ENCODE measurements at places on chromosomes 1 and 21.

DNA sequence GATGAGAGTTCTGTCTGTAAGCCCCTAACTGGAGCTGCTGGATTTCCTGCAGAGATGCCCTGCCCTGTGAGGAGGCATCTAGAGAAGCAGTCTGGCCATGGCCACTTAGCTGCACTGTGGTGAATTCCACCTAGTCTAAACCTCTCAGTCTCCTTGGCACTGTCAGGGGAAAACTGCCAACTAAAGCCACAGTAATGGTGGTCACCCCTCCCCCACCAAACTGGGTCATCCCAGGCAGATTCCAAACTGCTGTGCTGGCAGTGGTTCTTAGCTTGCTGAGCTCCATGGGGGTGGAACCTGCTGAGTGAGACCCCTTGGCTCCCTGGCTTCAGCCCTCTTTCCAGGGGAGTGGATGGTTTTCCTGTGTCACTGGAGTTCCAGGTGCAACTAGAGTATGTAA, 740.6 kb downstream of the RWDD3 start:
- DNase-seq: no peak

- no peak for DNase-seq
These were observed 254.8 kb upstream of the VAMP3 start for GRCh38 chr1:7516341-7516740.

DNA sequence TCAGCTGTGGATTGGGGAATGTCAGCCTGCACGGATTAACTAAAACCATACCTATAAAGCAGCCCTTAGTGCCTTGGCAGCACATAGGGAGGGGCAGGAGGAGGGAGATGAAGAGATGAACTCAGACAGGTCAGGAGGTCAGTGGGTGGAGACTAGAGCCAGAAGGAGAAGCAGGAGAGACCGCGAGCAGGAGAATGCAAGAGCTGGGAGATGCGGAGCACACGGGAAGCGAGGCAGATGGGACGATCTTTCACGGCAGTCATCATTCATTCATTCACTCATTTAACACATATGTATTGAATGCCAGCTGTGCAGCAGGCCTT, 41.9 kb downstream of the NEK2 start:
- DNase-seq: no peak

GRCh38 chr1:100230765-100231164, 18.9 kb downstream of the DBT start:
- DNase-seq: no peak

DNA sequence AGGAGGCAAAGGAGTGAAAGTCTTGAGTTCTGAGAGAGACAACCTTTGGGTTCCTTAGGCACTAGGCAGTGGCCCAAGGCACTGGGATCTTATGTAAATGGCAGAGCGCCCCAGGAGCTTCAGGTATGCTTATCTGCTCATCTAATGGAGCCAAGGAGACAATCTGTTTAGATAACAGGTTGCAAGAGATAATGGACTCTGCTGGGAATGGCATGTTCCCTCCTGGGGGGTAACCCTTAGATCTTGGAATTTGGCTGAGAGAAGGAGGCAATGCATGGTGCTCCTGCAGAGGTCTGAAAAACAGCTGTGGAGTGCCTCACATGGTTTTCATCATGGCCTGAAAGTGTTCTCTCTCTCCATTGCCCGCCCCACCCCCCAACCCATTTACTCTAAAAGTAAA, 44.1 kb upstream of the WLS start:
- no peak for DNase-seq

GRCh38 chr21:26391166-26391565, 181.9 kb downstream of the CYYR1 start:
- DNase-seq: no peak

DNA sequence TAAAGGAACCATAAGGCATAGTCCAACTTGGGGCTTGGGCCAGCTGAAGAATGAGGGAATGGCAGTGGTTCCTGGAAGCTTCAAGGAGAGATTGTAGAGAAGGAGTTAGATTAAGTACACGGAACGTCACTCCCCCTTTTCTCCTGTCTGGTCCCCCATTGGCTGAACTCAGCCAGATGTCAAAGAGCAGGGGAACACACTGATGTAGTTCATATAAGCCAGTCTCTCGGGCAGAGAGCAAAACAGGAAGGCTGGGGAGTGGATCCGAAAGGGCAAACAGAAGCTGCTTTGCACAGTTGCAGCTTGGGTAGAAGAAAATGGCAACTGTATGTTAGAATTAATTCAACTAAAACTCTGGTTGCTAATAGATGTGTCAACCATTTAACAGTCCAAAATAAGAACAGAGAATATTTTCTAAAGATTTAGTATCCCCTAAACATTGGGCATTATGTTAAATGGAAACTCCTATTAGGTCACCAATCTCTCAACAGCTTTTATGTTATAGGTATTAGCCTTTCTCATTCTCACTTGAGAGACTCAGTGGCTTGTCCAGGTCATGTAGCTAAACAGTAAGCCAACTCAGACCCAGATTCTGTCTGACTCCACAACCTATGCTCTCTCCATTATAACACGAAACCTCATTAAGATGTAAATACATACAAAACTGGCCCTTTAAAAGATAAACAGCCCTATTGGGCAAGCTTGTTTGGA, 600.7 kb upstream of the USP24 start:
- DNase-seq: peak; percentile 26

DNA sequence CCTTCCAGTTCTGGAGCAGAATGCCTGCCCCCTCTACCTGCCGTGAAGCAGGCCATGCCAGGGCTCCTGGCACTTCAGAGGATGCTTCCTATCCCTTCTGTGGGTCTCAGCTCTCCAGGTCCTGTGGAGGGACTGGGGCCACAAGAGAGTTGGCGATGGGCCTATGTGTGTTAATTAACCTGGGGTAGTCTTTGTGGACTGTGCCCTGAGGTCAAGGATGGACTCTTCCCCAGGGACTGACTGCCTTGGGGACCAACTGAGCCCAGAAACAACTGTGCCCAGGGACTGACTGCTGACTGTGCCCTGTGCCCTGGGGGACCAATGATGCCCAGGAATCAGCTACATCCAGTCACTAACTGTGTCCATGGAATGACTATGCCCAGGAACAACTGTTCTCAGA, 37.5 kb upstream of the POU3F1 start:
- no peak for DNase-seq

GRCh38 chr1:3062616-3063378, 6.2 kb upstream of the PRDM16 start:
- DNase-seq: no peak

GRCh38 chr1:241465673-241466072, 53.9 kb downstream of the FH start:
- no peak for DNase-seq

GRCh38 chr1:170866646-170867045, 68.7 kb upstream of the MROH9 start:
- no peak for DNase-seq

- DNase-seq: no peak
These were observed 47.3 kb downstream of the SELENOF start for GRCh38 chr1:86866665-86867064.

DNA sequence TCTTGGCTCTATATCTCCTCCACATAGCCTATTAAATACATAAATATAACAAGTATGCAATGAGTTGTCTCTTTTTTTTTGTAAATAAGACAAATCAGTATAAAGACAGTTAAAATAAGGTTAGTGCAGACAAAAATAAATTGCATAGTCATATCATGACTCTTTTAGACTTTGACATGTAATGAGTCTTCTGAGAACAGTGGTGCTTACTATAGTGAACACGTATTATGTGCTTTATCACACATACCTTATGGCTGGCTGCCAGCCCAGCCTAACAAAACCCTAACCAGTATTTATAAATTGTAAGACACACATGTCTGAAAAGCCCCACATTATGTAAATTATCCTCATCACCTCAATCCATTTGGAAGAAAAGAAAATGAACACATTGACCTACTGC, 29.1 kb upstream of the F13B start:
- DNase-seq: no peak

GRCh38 chr1:183537405-183537804, 52.9 kb downstream of the NCF2 start:
- DNase-seq: no peak

- DNase-seq: no peak
These were observed 353.7 kb upstream of the ESRRG start for GRCh38 chr1:217076902-217077301.

GRCh38 chr1:50157306-50157941, 48.7 kb downstream of the ELAVL4 start:
- no peak for DNase-seq

GRCh38 chr21:44790368-44790767, 11.3 kb downstream of the UBE2G2 start:
- DNase-seq: no peak

DNA sequence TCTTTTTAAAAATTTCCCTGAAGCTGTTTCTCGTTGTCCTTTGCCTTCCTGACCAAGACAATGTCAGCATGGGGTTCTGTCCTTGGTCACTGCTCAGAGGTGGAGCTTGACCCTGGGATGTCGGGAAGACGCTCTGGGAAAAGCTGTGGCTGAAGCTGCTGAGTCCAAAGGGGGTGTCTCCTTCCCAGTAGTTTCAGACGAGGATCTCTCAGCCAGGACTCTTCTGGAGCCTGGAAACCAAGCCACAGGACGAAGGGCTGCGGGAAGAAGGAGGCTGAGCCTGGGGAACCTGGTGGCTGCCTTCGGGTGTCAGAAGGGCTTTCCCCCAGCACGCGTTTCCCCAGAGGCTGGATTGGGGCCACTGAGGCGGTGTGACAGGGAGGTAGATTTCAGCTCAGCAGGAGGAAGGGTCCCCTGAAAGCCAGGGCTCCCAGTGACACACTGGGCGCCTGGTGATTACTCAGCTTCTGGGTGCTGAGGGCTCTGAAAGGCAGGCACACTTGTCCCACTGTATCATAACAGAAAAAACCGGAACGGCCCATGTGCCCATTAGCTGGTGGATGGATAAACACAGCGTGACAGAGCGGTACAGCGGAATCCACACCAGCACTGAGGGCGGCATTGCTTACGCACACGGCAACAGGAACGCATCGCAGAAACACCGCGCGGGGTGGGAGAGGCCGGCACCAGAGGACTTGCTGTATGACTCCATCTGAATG, 5.0 kb upstream of the KRTAP12-1 start:
- DNase-seq: no peak

- DNase-seq: no peak
These were observed 593 bp downstream of the C8A start for GRCh38 chr1:56855190-56855589.

DNA sequence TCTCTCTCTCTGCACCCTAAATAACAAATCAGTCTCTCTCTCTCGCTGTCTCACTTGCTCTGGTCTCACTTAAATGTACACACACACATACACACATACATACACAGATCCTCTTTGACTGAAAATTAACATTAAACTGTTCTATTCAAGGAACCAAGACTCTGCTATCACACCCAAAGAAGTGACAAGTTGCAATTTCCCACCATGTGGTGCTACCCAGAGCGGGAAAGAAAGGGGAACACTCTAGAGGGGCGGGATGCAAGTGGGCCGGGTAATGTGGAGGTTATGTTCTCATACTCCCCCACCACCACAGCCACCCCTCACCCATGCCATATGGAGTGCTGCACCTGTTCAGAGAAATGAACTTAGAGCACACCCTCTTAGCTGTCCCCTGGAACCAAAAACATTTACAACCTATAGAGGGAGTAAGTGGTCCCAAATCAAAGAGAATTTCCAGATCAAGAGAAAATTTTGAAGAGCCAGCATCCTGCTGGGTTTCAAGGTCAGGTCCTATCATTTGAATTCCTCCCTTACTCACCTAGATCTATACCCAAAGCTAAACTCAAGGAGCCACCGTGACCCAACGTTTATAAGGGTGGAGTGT, 319.4 kb downstream of the BRINP2 start:
- no peak for DNase-seq

- DNase-seq: no peak
These were observed 2.2 kb upstream of the ARHGAP30 start for GRCh38 chr1:161071886-161072371.

DNA sequence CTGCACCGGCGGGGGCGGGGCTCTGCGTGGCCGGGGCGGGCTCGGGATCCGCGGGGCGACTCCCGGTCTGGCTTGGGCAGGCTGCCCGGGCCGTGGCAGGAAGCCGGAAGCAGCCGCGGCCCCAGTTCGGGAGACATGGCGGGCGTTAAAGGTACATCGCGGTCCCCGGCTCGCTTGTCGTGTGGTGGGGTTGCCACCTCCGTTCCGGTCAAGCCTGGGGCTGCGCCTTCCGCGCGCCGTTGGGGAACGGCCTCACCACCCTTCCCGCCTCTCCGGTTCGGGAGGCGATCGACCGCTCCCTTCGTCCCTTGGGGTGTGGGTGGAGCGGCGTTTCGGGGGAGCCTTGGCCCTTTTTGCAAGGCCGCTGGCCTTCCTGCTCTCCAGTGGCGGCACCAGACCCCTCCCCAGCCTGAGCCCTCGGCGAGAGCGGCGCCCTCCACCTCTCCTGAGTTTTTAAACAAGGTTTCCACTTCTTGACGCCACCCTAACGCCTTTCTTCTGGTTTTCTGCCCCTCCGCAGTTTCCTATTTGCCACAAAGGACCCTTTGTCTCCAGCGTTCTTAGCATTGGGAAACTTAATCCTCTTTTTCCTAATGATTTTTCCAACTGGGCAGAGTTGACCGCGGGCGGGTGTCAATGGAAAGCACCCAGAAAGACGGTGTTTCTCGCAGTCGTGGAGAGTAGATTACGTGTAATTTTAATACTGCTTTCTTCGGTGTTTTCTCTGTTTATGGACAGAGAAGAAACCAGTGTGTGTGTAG, at the start of the genes LEPR and LEPROT:
LEPR (plus strand) TSS at position 79 of the 761 bp plus-strand sequence. CDS start 144,898 bp downstream, outside the sequence.
LEPROT (plus strand) TSS at position 79 of the 761 bp plus-strand sequence; CDS start at position 136, 57 bp downstream.
- DNase-seq: no peak

GRCh38 chr1:53379662-53380002, 51.8 kb upstream of the LRP8 start:
- DNase-seq: no peak

DNA sequence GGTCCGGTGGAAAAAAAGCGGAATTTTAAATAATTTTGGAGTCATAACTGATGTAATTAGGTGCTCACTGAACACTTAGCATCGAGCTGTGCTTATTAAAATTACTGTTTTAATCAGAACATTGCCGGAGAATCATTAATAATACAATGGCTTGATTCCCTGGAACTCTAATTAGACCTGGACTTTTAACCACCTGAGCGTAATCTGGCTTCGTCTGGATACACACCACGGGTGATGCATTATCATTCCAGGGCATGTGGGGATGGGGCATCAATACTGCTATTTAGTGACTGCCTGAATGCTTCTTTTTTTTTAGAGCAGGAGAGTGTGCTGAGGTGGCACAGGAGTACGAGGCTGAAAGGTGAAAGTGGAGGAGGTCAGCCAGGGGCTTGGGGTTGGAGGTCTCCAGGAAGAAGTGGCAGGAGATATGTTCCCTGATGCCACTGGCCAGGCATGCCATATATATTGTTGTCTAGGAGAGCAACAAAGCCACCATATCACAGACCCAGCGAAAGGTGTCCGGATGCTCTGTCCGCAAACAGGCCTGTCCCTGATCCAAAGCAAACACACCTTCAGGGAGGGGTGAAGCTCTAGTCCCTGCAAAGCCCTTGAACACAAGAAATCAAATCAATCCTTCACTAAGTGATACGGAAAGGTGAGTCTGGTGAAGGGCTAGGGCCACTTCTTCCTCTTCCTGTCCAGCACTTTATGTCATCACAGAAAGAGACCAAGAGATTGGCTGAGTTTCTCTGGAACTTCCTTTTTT, 125.2 kb downstream of the PLXNA2 start:
- DNase-seq: no peak

DNA sequence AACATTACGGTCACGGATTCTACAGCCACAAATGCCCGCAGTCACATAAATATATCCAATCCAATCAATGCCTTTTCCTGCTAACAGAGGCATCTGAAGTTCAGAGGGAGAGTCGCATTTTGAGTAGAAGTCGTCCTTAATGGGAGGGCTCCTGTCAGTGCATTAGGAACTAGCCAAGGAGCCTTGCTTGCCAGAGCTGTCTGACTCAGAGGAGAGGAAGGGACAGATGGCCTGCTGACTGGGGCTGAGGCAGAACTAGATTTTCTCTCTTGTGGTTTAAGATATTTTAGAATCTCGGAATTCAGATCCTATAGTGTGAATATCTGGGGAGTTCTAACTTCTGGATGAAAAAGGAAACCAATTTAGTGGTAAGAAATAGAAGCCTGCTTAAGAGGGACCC, 10.6 kb downstream of the XKR8 start:
- no peak for DNase-seq

Measured in endothelial cell of umbilical vein (primary cell).